Melanocyte of skin (primary cell): ENCODE measurements at places on chromosomes 1 and 21. TPM values are rescaled to one million over a fixed set of nuclear protein-coding genes. Genes with fewer than 3 reads are reported as not detected.

The UQCRHL gene
- 1.7 TPM in 2 replicates for total RNA-seq

The FRRS1 gene
- total RNA-seq = 13.8 and 15.6 TPM in 2 replicates

The NPHS2 gene
- total RNA-seq = under 0.01 TPM in 1 of 2 replicates, not detected in the other

The RGS1 gene
- 1.0 and 2.2 TPM in 2 replicates for total RNA-seq

The SLC22A15 gene
- 3.4 and 7.6 TPM in 2 replicates for total RNA-seq

The ATF3 gene
- total RNA-seq = 1.1 and 5.9 TPM in 2 replicates

The NBPF20 gene
- total RNA-seq = 0.93 and 1.7 TPM in 2 replicates

The EPHB2 gene
- total RNA-seq = under 0.01 TPM in 1 of 2 replicates, not detected in the other

The TMEM200B gene
- total RNA-seq = 4.6 and 7.7 TPM in 2 replicates

The DNAJC6 gene
- 6.7 and 8.2 TPM in 2 replicates for total RNA-seq

The BRDT gene
- total RNA-seq = not detected in 2 replicates

The C4BPA gene
- not detected in 2 replicates for total RNA-seq

The FYB2 gene
- not detected in 2 replicates for total RNA-seq

The TRAF3IP3 gene
- total RNA-seq = not detected in 2 replicates

The HRNR gene
- total RNA-seq = under 0.01 TPM in 1 of 2 replicates, not detected in the other

The ANGPTL1 gene
- under 0.01 TPM in 1 of 2 replicates, not detected in the other for total RNA-seq

The TNFSF4 gene
- total RNA-seq = 0.34 and 1.5 TPM in 2 replicates

The TEDDM1 gene
- not detected in 2 replicates for total RNA-seq

The RBBP5 gene
- total RNA-seq = 15.1 and 24.4 TPM in 2 replicates
